Renal pelvis (tissue), 12 donors: ENCODE measurements at places on chromosomes 2 and 18.

- DNase-seq, result no peak
Measured at GRCh38 chr18:13253786-13254688, 35.5 kb downstream of the LDLRAD4 start.

- DNase-seq, result no peak
Measured at GRCh38 chr2:185456517-185456916, 282.1 kb upstream of the FSIP2 start.

DNA sequence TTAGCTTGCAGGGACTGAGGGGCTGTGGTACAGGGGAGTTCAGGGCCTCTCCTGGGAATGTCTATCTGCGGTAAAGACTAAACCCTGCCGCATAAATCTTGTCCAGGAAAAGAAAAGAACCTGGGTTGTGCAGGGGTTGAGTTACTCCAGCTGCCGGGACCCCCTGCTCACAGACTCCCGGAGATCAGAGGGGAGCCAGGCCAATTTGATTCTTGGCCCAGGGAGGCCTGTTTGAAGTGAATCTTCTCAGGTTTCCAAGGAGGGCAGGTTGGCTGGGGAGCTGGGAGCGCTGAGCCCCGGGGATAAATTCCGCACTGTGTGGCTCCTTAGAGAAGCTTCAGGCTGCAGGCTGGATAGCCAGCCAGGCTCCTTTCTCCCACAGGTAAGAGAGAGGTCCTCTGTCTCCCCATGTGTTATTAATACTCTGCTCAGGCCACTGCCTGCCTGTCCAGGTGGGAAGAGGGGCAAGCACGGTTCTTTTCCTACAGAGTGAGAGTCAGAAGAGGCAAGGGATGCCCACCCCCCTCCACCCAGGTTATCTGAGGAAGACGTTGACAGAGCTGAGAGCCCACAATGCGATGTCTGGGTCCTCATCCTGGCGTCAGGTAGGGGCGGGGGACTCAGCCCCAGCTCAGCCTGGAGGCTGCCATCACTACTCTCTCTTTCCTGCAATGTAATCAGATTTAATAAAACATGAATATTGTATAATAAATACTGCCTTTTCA lies 82.7 kb downstream of the LONRF2 start:
- DNase-seq, result peak; percentile 75

DNA sequence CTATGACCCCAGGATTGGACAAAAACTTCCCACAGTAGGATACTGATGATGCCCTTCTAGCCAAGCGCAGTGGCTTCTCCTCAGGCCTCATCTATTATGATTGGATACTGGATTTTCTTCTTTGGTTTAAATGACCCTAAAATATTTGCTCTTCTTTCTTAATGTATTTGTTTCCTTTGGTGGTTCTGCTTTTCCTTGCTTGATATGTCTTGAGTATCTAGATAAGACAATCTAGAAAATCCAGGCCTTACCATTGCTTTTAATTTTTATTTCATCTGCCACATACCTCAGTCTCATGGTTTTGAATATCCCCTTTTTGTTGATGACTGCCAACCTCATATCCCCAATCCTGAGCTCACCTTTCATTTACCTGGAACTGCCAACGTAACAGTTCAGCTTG lies 35.6 kb downstream of the OTOF start:
- no peak for DNase-seq

- no peak for DNase-seq
Measured at GRCh38 chr2:236847538-236848263, 238.0 kb upstream of the COPS8 start.

- no peak for DNase-seq
Measured at GRCh38 chr18:60047556-60047955, 147.8 kb downstream of the PMAIP1 start.

DNA sequence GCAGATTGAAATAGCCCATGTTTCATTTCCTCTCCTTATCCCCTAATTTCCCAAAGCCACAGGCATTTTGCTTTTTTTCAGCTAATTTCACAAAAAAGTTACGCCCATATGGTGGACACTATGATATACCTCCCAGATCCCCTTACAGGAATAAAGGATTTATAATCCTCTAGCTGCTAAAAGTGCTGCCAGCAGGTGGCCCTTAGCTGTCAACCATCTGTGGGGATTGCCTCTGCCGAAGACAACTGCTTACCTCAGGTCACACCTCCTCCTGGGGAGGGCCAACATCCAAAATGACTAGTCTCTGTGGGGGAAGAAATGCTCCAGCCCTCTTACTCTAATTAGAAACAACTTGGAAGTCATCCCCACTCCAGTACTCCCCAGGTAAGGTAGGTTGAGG lies 61.0 kb upstream of the EPB41L3 start:
- DNase-seq, result no peak

- DNase-seq, result no peak
Measured at GRCh38 chr2:39370101-39370500, 67.0 kb downstream of the MAP4K3 start.

DNA sequence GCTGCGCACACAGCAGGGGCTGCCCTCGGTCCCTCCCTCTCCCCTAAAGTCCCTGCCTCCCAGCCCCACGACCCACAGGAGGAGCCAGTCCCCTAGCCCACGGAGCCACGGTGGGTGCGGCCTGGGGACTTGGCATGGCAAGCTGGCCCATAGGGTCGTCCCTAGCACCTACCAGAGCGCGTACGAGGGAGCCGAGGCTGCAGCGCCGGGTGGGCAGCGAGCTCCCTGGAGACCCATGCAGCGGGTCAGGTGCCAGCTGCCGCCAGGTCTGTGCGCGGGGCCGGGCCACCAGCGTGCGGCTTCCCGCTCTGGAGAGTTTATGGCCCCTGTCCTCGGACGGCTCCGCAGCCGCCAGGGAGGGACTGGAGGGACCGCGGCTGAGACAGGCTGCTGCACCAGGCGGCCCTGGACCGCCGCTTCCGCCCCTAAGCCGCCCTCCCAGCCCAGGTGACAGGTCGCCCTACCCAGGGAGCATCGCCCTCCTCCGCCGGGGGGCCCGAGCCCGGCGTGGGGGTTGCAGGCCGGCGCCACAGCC lies 273.6 kb downstream of the CCDC74A start:
- no peak for DNase-seq

DNA sequence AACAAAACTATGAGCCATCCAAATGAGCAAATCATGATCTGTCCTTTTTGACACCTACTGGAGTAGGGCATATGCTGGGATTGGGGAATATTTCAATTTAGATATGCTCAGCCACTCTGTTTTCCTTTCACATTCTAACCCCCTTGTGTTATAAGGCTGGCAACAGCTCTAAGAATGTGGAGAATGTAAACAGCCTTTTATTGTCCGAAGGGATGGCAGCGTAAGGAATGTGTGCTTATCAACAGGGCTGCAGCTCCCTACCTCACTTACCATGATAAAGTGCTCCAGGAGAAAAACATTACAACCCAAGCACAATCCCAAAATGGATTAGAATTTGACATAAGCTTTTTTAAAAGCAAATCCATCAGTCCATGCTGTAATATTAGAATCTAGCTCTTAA lies 2.2 kb downstream of the NXPH2 start:
- peak; percentile 48 for DNase-seq

DNA sequence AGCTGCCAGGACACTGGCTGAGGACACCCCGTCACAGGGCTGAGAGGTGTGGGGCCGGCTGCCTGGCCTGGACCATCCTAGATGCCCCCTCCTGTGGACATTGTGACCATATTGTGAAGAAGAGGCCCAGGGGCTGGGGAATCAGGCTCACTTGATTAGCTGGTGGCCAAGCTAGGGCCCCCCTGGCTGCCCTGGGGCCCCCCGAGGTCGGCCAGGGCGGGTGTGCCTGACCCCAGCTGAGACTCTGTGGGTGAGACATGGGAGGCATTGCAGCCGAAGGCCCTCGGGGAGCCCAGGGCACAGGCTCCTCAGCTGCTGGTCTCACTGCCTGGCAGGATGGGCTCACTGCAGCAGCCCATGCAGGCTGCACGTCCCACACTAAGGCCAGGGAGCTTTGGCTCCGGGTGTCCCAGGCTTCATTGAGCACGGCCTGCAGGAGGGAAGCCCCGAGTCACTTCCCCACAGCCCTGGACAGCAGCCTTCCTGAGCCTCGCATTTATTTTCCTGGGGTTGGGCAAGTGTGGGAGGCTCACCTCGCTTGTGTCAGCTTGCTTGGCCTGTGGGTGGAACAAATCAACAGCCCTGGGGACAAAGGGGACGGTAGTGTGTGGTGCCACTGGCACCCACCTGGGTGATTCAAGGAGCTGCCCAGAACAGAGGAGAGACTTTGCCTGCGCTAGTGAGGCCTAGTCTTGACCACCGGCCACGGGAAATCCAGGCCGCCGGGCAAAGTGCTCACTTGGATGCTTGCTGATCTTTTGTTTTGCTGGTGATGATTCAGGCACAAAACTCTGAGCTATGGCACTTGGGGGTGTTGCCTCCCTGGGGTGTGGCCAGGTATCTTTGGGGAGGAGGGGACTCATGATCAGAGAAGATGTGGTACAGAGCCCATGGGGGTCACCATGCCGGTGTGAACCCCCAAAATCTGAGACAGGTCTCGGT lies 1.3 kb downstream of the GAL3ST2 start:
- DNase-seq, result no peak

GRCh38 chr2:3857576-3857975 lies 154.2 kb downstream of the DCDC2C start:
- DNase-seq, result no peak

GRCh38 chr2:136666-137065 lies 90.4 kb upstream of the FAM110C start:
- no peak for DNase-seq

DNA sequence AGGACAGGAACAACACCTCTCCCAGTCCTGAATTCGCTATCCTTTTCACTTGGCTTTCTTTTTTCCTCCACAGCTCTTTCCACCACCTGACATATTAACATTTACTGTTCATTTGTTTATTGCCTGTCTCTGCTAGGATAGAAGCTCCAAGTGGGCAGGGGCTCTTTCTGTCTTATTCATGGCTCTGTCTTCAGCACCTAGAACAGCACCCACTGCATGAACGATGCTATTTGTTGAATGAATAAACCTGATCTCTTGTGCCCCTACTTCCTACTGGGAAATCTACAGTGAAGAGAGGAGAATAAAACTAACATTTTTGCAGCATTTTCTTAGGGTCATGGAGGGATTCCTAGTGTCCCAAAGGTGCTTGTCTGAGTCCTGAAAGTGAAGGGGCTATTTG lies 24.4 kb upstream of the GAREM2 start:
- no peak for DNase-seq

DNA sequence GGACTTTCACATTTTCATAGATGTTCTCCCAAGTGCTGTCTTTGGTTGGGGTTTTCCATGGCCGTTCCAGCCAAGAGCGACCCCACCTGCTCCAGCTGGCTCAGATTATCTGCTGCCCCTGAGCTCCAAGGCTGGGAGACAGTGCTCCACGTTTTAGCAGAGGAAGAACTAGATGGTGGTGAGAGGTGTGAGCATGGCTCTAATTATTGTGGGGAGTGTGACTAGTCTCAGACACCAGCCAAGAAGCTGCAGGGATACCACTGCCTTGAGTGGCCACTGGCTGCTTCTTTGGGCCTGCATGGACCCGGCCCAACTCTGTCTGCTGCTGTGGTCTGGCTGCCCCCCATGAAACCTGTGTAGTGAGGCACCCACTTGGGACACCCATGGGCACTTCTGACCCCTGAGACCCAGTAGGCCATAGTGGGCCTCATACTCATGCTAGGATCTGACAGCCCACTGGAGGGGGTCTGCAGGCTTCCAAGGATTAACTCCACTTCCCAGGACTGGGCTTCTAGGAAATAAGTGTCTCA lies 2.8 kb upstream of the NCL start:
- no peak for DNase-seq

GRCh38 chr18:10847907-10848306 lies 301.5 kb downstream of the PIEZO2 start:
- DNase-seq, result no peak

DNA sequence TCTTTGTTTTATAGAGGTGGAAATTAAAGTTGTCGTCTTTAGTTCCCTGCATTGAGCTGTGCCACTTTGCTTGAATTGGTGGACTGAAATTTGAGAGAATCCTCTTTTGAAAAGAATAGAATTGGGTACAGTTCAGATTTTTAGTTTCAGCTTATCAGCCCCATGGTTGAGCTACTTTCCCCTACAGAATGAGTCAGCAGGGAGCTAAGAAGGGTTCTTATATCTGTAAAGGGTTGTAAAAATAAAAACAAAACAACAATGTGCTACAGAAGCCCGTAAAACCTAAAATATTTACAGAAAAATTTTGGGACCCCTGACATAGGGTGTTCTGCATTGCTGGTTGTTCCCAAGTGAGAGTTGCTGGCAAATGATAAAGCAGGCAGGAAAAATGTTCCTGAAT lies 12.6 kb downstream of the SLC20A1 start:
- DNase-seq, result no peak

DNA sequence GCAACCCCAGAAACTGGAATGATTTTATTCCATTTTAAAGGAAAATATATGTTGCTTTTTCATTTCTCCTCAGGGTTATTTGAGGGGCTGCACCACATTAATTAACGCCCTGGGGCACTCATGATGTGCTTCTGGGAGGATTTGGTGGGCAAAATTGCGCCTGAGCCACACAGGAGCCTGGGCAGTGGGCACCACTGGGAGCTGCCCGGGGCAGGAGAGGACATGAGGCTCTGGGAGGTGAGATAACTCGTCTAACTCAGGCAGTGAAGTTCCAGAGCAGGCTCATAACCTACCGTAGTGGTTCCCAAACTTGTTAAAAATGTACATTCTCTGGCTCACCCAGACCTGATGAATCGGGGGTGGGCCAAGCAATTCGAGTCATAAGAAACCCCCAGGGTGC lies 68.3 kb downstream of the EDAR start:
- no peak for DNase-seq

DNA sequence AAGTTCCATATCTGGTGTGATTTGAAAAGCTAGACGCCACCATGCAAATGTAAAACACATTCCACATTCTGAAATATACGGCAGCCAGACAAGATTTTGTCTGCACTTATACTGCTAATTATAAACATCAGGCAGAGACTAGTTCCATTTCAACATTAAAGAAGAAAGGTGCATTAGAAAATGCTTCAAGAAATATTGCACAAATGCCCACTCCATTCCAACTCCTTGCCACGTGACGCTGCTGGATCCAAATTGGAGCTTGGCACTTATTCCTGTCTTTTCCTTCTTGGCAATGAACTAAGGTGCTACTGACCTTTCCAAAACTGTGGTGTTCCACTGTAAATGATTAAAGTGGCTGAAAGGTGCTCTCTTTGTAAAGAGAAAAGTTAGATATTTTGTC lies 6.3 kb downstream of the COL6A3 start:
- DNase-seq, result no peak

GRCh38 chr2:19490846-19491435 lies 132.5 kb upstream of the OSR1 start:
- no peak for DNase-seq

DNA sequence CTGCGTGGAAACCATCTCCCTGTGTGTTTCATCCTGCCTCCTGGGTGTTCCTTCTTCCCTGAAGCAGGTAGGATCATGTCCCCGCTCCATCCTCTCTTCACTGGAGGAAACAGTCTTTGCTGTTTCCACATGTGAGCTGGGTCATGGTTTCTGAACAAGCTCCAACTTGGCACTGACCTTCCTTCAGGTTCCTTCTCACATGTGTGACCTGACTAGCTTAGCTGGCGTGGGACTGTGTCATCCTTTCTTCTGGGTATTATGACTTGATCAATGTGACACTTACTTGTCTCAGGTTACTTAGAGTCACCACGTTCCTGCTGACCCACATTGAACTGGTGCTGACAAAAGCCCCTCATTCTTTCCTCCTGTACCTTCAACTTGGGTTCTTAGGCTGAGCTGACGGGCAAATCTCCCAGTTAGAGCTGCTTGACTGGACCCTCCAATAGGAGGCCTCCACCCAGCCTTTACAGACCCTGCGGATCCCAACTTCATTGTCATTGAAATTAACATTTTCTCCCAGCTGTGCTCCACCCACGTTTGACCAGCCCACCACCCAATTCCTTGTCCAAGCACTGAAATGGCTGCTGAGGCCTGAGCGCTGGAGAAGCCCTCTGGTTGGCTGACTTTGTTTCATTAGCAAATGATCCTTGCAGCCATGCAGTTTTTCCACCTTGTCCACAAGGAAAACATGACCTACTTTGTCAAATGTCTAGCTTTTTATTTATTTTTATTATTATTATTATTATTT lies 128.1 kb downstream of the DDX1 start:
- no peak for DNase-seq
